ENCODE measurements at places on chromosomes 2 and 18.

GRCh38 chr2:113985554-113986397 lies 95.9 kb downstream of the ACTR3 start:
- no peak for DNase-seq

DNA sequence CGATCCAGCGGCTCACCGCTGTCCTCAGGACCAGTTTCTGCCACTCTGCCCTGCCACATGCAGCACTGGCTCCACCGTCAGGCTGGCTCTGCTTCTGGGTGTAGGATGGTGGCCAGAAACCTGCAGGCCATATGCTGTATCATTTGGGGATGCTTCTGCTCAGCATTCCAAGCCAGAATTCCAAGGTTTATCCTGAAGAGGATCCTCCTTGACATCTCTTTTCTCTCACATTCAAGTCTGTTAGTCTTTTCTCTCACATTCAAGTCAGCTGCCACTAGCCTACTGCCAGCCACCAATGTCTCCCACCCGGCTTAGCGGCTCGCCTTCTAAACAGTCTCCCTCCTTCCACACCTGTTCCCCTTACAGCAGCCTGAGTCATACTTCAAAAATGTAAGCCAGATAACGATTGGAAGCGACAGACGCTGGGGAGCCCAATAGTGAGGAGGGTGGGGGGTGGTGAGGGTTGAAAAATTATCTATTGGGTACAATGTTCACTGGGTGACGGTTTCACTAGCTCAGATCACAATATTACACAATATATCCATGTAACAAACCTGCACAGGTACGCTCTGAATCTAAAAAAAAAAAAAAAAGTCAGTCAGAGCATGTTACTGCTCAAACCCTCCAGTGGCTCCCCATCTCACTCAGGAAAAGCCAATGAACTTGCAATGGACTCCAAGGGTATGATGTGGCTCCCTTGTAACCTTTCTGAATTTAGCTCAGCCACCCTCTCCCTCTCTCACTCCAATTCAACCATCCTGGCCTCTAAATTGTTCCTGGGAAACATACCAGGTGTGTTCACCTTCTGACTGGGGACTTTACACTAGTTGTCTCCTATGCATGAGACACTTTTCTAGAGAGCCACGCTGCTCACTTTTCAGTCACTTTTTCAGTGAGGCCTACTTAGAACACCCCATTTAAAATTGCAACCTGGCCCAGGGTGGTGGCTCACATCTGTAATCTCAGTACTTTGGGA lies 38.8 kb upstream of the SP3 start:
- no peak for DNase-seq

- no peak for DNase-seq
Measured at GRCh38 chr18:6269660-6270332, 144.9 kb downstream of the L3MBTL4 start.

- peak; percentile 15 for DNase-seq
Measured at GRCh38 chr2:119283873-119284331, 60.3 kb downstream of the STEAP3 start.

- DNase-seq: no peak
Measured at GRCh38 chr2:86323273-86324021, 14.0 kb downstream of the REEP1 start.

GRCh38 chr2:237618449-237618848 lies 8.9 kb upstream of the LRRFIP1 start:
- no peak for DNase-seq

DNA sequence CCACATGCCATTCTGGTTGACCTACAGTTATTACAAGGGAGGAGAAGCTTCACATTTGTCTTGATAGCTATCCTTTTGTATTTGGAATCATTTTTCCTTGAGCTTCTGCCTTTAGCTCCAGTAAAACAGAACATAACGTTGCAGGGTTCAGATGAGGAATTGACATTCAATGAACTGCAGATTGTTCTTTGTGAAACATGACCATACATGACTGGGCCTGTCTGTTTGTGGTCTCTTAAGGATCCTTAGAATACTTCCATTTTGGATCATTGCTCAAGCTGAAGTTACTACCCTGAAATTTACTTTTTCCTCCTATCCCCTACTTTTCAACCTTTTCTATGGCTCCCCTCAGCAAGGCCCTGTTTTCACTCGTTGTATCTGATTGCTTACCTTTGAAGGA lies 1281.7 kb upstream of the CELF4 start:
- DNase-seq: no peak
